ENCODE measurements at places on chromosomes 11 and 22.

DNA sequence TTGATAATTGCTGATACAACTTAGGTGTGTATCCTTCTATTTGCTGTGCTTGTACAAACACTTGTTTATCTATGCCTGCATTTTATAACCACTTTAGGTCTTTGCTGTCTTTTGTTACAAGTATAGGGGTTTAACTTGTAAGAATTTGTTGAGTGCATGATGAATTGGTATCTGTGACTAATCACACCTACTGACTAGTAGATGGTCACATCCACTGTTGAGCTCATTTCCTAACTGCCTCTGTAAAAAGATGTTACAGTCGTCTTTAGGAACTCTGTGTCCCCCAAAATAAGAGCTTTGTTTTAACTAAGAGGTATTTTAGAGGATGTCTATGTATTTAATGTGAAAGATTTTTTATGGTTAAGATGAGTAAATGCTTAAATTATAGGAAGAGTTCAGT is 60.5 kb downstream of the HIPK3 start:
- no peak for DNase-seq

- DNase-seq, result no peak
These were observed 408.3 kb upstream of the CADM1 start for GRCh38 chr11:115912484-115912945.

DNA sequence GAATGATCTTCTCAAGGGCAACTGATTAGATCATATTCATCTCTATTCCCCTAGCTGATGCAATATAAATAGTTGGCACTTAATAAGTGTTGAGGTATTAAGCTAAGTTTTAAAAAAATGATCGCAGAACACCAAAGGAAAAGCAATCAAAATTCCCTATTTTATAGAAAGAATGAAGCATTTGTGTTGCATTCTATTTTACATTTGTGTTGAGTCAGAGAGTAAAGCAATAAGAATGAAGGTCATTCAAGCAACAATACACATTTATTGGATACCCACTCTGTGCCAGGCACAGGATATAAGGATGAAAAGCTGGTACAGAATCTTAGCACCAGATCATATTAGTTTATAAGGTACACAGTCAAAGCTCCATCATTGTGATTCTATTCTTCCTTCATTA is 686.4 kb upstream of the CCDC90B start:
- DNase-seq, result no peak

DNA sequence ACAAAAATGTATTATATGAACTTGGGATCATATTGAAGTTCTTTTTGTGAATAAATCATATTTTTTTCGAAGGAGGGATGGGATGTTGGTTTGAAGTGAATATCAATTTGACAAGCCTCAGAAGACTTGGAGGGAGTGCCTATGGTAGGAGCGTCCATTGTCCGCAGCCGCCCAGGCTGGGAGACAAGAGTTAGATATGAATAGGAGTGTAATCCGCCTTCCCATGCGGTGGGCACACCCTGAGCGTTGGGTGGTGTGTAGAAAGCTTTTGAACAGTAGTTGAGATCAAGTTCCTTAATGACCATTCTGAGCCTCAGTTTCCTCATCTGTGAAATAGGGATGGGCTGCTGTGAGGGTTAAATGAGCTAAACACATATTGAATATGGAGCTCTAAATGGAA is 7.0 kb downstream of the CD82 start:
- no peak for DNase-seq

DNA sequence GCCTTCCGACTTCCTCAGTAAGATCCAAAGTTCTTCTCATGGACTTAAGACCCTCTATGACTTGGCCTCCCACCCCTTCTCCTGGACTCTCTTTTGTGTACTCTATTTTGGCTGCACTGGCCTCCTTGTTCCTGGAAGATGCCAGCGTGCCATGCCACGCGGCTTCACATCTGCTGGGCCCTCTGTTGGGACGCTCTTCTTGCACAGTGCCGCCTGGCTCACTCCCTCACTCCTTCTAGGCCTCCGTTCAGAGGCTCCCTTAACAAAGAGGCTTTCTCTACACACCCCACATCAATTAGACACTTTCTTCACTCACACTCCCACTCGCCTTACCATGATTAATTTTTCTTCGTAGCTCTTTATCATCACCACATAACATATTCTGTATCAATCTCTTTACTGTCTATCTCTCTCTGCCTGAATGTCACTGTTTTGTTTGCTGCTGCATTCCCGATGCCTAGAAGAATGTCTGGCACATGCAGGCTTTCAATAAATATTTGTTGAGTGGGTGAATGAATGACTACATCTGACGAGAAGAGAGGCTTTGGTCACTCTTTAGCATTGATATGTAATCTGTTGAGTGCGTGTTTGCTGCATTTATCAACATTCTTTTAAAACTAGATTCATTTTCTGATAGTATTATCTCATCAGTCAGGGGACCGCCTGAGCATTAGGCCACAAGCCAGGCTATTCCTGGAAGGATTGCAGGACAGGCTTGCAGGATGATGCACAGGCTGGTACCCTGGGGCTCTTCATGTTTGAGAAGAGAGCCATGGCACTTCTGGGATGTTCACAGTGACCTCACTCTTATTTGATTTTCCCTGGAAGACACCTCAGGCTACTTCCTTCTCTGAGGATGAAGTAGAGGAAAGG is 60.6 kb upstream of the AMPD3 start:
- no peak for DNase-seq

DNA sequence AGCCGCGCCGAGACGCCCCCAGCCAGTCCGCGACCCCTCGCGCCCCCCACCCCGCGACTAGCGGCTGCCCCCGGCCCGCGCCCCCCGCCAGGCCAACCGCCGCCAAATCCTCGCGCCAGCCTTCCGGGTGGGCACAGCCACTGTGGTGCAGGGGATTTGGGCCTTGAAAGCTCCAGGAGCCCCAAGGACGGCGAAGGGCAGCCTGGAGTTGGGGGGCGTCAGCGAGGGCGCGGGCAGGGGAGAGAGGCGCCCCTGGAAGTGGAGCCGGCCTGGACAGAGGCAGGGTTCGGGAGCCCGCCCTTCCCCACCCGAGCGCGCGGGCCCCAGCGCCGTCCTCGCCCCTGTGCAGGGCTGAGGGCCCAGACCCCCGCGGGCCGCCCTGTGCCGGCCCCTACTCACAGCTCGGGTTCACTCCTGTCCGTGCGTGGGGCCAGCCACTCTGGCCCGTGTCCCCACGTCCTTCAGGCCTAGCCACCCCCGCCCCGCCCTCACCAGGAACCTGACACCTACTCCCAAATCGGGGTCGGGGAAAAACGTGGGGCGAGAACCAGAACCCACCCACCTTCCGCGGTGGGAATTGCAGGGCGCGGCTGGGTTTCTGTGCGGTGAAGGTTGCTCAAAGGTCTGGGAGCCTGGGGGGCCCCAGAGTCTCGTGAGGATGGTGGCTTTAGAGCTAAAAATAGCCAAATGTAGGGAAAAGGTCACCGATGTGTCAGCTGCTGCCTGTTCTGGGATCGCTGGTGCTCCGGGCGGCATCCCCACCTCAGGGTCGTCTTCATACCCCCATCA is at the start of gene CPT1B:
Gene CPT1B (minus strand): TSS at position 441 of the 789 bp plus-strand sequence. CDS start 512 bp downstream, outside the sequence.
- no peak for DNase-seq

DNA sequence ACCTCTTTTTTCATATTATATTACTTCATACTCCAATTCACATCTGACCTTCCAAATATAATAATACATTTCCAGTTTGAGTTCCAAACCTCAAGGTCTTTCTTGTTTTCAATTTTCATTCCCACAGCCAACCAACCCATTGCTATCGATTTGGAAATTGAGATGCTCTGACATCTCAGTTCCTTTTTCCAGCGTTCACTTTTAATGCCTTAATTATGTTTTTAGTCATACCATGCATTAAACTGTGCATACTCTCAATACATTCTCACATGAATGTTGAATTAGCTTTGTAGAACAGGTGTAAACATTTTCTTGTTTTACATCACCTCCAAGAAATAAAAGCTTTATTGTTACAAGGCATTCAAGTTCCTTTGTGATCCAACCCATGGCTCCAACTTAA is 294.2 kb upstream of the ANO3 start:
- DNase-seq, result no peak

GRCh38 chr22:41003066-41003465 is 51.9 kb downstream of the RBX1 start:
- DNase-seq, result no peak

GRCh38 chr11:44623731-44624491 is 58.4 kb downstream of the CD82 start:
- no peak for DNase-seq

DNA sequence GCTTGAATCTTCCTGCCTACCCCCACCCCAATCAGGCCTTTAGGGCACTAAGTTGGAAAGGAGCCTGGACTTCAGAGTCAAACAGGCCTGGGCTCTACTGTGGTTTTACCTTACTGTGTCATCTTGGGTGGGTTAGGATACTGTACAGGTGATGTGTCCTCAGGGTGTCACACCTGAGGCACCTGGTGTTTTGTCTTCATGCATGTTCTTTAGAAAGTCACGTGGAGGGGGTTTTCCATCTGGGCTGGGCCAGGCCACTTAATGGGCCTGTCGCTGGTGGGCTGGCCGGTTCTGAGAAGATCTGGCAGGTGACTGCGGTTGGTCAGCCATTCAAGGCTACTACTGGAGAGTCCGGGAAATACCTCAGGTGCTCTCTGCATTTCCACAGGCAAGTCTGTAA is 92.6 kb downstream of the SWAP70 start:
- no peak for DNase-seq

DNA sequence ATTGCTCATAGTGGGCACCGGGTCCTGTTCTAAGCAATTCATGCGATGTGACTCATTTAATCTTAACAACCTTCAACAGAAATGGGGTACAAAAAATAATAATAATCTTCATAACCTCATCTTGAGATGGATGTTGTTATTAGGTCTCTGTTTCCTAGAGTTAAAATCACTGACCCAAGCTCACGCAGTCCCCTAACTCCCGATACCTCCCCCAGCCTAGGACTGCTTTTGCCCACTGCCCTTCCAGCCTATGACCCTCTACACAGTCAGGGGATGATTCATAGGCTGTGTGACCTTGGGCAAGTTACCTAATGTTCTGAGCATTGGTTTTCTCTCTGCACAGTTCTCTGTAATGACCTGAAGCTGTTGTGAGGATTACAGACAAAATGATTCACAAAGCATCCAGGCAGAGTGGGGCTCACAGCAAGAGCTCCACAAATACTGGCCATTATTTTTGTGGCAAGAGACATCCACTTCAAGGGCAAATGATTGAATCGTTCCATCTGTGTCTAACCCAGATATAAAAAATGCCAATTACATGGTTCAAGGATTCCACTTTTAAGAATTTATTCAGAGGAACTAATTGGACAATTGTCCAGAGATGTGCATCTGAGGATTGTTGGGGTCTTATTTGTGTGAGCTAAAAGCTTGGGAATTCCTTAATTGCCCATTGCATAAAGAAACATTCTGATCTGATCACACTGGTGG is 20.0 kb downstream of the MTFP1 start:
- DNase-seq, result no peak

- no peak for DNase-seq
These were observed 3.2 kb upstream of the CSDC2 start for GRCh38 chr22:41557401-41558240.

- DNase-seq, result no peak
These were observed 59.6 kb upstream of the THY1 start for GRCh38 chr11:119482521-119483011.

DNA sequence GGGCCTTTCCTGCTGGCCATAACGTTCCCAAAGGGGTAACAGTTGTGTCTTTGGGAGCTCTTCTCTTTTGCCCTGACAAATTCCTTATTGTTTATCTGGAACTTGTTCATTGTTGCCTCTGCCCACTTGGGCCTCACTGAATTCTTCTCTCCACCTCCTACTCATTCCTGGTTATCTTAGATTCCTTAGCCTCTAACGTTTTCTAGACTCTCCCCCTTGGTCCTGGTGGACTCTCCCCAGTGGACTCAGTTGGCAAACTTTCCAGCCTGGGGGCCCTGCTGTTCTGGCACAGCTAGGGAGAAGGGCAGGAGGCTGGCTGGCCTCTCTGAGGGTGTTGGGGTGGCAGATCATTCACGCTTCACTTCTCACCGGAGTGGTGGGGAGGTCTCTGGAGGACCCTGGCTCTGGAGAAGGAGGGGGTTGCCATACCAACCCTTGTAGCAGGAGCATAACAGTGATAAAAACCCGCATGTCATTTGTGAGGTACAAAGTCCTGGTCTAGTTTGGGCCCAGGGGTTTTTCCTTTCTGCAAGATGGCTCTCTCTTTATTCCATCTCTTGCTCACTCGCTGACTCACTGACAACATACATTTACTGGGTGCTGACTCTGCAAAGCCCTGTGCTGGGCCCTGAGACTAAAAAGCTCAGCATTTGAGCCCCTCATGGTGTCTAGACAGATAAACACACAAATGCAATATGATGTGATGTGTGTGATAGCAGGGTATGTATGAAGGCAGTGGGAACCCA is 39.7 kb downstream of the YWHAH start:
- DNase-seq, result no peak

DNA sequence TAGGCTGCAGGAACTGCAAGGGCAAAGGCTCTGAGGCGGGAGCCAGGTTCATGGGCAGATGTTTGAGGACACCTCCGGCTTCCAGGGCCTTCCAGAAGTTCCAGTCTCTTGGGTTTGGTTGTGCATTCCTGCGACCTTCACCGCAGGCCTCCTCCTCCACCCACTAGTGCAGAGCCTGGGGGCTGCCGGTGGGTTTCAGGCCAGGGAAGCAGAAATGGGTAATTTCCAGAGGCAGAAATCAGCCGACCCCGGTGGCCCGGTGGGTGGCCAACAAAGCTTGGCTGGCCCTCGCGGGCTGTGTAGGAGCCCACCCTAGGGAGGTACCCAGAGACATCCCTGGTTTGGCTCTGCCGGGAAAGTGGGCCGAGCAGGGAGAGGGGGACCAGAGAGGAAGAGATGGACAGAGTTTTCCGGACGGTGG is 417 bp upstream of the PHETA2 start:
- DNase-seq, result no peak

DNA sequence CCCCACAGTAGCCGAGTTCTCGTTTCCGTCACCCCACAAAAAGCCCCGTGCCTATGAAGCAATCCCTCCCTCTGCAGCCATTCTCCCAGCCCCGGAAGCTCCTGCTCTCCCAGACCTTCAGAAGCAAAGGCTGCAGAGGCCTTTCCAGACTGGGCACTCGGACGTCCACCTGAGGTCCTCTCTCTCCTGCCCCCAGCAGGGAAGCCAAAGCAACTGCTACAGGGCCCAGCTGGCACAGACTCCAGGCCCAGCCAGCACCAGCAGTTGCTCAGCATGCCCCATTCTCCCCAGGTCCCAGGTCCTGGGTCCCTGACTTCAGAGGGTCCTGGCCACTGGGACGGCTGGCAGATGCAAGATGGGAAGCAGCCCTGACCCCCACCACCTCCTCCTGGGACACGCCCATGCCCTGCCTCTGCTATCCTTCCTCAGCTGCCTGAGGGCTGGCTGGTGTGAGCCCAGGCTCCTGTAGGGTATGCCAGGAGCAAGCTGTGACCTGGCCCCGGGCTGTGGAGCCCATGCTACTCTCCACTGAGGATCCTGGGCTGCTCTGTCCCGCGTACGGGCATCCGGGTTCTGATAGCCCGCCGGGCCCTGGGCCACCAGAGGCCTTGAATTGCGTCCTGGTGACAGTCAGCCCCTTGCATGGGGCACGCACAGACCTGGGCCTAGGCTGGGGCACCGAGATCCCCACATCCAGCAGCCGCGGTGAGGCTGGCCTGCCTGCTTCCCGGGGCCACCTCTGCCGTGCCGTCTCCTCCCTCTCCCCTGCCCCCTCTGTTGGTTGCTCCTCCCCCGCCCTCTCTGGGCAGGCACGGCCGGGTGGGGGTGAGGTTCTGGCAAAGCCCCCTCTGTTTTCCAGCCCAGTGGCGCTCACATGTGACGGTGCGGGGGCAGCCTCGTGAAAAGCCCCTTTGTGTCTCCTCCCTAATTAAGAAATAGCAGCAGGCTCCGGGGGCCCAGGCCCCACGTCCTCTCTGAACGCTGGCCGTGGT is 1310.3 kb downstream of the BRD1 start:
- DNase-seq, result no peak

Measured in stimulated activated CD4-positive, alpha-beta T cell treated with anti-CD3 and anti-CD28 coated beads, Interleukin-1b, Interleukin-23, amount 100 ng/mL, for 1 hour (primary cell).